Stimulated activated CD4-positive, alpha-beta T cell treated with anti-CD3 and anti-CD28 coated beads, Interleukin-2, amount 100 ng/mL, for 4 hours (primary cell): ENCODE measurements at places on chromosomes 1 and 21.
A peak's percentile ranks its signal among the peaks of the same experiment; 100 is the strongest.

- no peak for DNase-seq
Measured at GRCh38 chr1:114341856-114342255, 169.1 kb downstream of the TRIM33 start.

DNA sequence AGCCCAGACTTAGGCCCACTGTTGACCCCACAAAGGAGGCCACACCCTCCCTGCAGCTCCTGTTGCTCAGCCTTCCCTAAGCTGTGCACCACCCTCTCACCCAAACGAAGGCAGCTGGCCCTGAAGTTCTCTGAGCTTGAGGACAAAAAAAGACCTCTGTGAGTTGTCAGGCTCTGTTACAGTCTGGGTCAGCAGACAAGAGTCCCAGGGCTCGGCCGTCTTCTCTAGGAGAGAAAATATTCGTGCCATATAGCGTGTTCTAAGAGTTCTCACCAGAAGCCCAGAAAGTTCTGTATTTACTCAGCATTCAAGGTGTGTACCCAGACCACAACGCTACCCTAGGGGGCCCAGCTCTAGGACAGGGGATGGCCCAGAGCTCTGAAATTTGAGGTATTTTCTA, 25.5 kb upstream of the LYST start:
- DNase-seq = no peak

- peak; percentile 43 for DNase-seq
Measured at GRCh38 chr1:150151291-150152181, 1.8 kb downstream of the PLEKHO1 start.

DNA sequence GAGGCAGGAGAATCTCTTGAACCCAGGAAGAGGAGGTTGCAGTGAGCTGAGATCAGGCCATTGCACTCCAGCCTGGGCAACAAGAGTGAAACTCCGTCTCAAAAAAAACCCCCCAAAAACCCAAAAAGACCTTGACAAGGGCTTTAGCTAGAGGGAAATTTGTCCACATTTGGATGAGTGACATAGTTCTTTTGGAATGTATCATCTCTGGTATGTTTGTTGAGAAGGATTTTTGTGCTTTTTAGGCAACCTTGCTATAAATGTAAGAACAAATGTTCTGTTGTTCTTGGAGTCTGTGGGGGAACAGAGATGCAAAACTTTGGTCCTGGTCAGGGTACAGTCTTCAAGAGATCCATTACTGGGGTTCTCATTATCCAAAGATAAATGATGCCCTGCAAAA, 28.9 kb downstream of the INAVA start:
- DNase-seq = no peak

DNA sequence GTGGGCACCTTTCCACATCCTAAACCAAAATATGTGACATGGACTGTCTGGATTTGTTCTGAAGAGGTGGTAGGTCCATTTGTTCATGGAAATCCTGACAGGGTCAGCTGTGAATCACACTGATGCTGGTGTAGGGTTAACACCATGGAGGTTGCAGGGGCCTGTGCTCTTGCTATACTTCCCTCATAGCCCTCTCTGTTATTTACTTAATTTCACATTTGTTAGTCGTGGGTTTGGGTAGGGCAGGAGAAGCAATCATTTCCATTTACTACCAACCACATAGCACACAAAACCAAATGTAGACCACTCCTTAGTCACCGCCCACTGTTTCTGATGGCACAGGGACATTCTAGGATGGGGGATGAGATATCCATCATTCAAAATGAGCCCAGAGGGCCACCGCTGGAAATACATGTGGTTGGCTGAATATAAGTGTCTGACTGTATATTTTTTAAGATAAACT, 61.8 kb upstream of the POU2F1 start:
- DNase-seq = no peak

DNA sequence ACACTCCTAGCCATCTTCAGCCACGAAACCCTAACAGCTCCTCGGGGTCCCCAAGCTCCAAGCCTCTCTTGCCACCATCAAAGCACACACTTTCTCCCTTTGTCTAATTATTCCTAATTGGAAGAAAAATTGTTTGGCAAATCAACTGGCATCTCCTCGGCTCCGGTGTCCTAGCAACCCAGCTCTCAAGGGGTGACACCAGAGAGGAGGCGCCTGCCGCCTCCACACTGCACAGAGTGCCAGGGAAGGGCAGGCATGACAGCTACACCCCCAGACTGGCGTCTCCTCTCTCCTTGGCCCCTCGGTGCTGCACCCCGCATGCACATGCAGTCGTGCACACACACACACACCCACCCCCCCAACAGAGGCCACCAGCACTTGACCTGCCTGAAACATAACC, 18.2 kb upstream of the GJB5 start:
- DNase-seq = no peak

DNA sequence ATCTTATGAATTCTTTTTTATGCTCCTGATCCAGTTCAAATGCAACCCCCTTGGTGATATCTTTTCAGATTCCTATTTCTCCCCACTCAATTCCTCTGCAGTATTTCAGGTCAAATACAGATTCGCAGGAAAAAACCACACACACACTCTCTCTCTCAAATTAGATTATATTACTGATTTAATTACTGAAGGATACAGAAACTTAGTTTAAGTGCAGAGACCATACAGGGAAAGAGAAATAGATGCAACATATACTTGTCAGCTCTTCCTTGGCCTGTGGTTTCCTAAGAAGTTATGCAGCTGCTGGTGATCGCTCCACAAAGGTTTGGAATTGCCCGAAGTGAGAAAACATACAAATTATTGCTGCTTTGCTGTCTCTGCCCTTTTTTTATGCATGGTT, 400.9 kb downstream of the AGBL4 start:
- DNase-seq = no peak

GRCh38 chr1:170225781-170226530, 80.2 kb downstream of the NTMT2 start:
- DNase-seq = no peak

DNA sequence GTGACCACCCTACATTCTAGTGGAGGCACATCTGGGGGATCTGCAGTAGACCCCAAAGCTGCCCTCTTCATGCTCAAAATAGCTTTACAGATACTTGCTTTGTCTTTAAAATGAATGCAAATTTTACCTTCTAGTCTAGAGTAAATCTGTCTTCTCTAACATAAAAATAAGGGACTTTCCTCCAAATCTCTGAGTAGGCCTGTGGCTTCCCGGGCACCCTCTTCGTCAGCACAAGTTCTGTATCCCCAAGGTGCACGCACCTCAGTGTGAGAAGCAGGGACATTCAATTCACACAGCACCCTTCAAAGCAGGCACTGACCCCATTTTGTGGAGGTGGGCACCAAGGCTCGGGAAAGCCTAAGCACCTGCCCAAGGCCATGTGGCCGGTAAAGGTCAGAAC, 19.0 kb downstream of the MEF2D start:
- DNase-seq = no peak

GRCh38 chr1:116373431-116374352, 648 bp downstream of the ATP1A1 start:
- DNase-seq = peak; percentile 32

DNA sequence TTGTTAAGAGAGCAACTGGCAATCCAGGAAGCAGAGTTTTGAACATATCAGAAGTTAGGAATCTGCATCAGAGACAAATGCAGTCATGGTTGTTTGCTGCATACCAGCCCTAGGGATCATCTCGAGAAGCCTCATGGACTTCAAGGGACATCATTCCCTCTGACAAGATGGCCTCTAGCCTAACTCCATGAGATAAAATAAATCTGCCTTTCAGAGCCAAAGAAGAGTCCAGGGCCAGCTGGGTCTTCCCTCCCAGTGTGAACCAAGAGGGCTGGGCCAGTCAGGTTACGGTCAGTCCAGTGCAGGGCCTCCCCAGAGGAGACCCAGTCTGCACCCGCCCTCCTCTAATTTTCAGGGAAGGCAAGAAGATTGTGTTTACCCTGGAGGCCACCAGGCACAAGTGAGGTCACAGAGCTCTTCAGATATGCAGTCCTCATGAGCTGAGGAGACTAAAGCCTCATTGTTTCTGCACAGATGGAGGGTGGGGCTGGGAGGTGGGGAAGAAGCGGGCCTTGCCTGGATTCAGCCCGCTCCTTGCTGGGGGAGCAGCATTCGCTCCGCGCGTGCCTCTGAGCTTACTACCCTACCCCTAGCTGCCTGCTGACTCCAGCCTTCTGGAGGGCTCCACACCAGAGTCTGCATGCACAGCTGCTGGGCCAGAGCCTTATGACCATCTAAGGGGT, 52.8 kb downstream of the CAPN2 start:
- DNase-seq = no peak

DNA sequence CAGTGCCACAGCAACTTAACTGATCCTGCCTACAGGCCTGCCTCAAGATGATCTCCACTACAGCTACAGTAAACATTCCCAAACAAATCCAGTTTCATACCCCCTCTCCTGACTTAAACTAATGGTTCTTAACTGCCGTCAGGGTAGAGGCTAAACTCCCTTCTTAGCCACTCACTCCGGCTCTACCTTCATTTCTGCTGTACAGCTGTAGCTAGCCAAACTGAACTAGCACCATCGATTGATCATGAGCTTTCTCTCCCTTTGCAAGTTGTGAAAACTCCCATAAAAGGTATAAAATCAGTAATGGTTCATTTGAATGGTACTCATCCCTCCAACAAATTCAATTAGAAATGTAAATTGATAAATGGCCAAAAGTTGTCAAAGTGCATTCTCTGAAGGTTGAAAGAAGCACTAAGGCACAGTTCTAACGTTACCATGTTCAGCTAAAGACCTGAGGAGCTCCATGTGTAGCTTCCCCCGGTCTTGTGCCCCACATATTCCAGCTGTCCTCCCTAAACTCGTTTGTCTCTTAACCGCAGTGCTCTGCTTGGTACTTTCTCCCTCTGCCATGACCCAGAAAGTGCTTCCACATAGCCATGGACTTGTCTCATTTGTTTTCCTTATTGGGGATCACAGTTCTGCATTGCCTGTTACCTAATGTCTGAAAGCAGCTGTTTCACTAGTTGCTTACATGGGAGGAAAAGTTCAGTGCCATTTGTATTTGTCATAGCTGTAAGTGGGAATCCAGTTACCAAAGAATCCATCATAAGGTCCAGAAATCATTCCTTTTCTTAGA, 49.8 kb downstream of the DHX9 start:
- DNase-seq = no peak

GRCh38 chr21:45535341-45536081, 6.7 kb downstream of the SLC19A1 start:
- DNase-seq = no peak

DNA sequence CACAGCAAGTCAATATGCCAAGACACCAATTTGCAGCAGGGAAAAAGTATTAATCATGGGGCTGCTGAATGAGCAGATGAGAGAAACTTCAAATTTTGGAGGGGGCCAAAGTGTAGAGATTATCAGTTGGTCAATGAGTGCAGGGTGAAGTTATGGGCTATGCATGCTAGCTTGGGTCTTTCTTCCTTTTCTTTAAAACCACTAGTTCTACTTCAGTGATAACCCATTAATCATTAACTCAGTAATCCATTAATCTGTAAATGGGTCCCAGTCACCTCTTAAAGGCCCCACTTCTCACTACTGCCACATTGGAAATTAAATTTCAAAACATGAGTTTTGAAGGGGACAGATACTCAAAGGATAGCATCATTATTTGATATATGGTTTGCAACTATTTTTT, 688.6 kb upstream of the ADGRL4 start:
- DNase-seq = no peak

GRCh38 chr1:230424391-230425251, 1.5 kb downstream of the PGBD5 start:
- no peak for DNase-seq

- DNase-seq = no peak
Measured at GRCh38 chr1:65209005-65209885, 61.2 kb downstream of the AK4 start.

GRCh38 chr1:200991097-200991614, 32.4 kb downstream of the KIF21B start:
- no peak for DNase-seq

DNA sequence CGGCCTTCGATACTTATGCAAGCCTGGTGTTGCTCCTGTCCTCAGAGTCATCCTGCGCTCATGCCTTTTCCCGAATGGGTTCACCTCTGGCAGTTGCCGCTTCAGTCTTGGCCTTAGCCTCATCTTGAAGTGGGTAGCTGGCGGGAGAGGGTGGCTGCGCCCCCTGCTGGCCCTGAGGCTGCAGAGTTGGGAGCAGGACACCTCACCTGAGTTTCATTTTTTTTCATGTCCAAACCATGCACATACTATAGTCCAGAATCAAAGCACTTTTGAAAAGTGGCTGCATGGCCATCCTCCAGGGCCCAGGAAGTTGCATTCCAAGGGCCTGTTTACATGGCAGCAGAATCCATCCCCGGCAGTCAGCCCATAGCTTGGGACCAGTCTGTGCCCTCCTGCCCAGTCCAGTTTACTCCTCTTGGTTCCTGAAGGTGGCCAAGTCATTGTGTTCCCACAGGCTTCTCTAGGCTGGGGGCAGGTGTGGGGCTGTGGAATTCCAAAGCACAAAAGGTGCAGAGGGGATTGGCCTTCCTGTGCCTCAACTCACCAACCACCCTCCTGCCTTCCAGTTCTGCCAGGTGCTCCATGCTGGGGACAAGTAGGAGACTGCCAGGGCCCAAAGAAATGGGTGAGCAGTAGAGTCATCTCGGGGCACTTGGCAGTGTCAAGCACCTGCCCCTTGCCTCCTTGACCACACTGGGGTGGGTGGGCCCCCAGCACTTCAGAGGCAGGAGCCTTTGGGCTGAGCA, 44.0 kb downstream of the YARS1 start:
- peak; percentile 45 for DNase-seq

- no peak for DNase-seq
Measured at GRCh38 chr1:63807046-63807445, 33.2 kb downstream of the ROR1 start.

- DNase-seq = no peak
Measured at GRCh38 chr1:6448749-6449631, 17.0 kb downstream of the TNFRSF25 start.

GRCh38 chr1:94688646-94689045, 131.5 kb upstream of the SLC44A3 start:
- no peak for DNase-seq

DNA sequence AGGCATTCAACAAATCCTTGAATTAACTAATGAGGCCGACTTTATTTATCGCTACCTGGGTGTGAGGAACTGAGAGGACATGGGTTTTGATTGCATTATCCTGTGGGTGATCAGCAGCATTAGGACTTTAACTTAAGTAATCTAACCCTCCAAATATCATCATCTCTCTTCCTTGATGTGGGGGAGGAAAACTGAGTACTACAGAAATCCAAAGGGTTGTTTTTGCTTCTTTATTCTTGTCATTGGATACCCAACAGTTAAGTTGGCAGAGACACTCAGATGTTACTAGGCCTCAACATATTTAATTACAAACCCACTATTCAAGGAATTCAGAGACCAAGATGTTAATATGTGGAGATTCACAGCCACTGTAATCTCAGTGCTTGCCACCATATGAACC, 97.4 kb upstream of the ST6GALNAC5 start:
- no peak for DNase-seq

DNA sequence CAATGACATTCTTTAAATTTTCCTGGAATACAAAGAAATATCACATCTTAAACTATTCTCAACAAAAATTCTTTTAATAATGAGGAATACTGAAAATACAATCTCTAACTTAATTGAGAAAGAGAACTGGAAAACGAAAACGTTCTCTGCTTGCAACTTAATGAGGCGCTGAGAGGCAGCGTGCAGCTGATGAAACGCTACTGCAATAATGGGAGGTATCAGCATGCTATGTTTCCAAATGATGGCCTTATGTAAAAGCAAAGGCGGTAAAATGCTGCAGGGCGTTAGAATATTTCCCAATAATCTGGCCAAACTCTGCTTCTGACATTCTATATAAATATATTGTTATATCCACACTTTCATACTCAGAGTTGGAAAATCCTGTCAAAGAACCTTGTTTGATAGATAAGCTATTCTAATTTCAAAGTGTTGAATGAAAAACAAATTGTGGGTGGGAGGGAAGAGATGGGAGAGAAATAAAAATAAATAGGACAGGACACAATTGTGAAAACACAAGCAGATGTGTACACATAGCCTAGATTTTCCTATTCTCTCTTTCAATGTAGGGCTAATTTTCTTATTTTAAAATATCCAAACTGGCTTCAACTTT, 70.9 kb downstream of the APP start:
- no peak for DNase-seq
